ENCODE measurements at places on chromosomes 6 and 20.

DNA sequence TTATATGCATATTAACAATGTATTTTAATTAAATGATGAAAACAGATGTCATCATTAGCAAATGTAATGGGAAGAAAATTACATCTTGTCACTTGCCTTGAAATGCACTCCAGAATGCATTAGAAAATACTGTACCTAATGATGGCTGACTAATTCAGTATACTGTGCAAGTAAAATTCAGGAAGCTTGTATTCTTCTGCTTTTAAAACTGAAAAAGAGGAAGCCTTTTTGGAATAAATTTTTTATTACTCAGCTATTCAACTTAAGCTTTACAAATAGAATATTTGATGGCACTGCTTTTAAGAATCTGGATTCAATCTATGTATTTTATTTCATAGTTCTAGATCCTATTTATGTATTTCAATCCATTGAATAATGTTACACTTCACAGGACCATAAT lies 195.5 kb downstream of the RIMS1 start:
- DNase-seq = no peak

DNA sequence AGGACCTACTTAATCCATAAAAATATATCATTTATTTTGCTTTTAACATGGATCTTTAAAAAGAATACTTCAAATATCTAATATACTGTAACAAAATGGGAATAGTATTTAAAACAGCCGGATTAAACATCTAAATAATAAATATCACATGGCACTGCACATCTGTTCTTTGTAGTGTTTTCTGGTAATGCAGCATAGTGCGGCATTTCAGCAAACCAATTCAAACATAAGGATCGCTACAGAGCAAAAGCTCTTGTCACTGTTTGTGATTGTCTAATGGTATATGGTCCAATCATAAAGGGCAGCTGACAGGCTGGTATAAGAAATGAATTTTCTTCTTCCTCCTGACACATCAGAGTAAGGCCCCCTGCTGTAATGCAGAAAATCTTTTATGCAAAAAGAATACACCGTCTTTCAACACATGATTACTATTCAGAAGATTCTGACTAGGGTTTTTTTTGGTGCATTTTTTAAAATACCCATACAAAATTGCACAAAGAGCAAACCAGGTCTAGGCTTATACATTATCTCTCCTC lies 40.0 kb upstream of the POU3F2 start:
- no peak for DNase-seq

- no peak for DNase-seq
These were observed 1241.7 kb upstream of the ADGRB3 start for GRCh38 chr6:67393356-67393755.

DNA sequence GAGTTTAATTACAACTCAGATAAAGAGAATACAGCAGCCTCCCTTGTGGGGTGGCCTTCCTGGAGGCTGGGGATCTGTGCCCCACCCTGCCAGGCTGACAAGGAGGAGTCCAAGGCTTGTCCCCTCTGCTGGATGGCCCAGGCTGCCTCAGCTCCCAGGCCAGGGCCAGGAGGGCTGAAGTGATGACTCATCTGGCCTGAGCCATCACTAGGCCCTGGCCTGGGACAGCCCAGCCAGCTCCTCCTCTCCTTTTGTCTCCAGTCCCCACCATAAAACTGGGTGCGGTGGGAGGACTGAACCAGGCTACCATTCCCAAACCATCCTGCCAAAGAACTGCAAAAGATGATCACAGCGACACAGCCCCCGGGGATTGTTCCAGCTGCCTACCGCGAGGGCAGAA lies 15.0 kb downstream of the GRM4 start:
- no peak for DNase-seq

GRCh38 chr6:139757784-139758183 lies 383.3 kb upstream of the CITED2 start:
- no peak for DNase-seq

DNA sequence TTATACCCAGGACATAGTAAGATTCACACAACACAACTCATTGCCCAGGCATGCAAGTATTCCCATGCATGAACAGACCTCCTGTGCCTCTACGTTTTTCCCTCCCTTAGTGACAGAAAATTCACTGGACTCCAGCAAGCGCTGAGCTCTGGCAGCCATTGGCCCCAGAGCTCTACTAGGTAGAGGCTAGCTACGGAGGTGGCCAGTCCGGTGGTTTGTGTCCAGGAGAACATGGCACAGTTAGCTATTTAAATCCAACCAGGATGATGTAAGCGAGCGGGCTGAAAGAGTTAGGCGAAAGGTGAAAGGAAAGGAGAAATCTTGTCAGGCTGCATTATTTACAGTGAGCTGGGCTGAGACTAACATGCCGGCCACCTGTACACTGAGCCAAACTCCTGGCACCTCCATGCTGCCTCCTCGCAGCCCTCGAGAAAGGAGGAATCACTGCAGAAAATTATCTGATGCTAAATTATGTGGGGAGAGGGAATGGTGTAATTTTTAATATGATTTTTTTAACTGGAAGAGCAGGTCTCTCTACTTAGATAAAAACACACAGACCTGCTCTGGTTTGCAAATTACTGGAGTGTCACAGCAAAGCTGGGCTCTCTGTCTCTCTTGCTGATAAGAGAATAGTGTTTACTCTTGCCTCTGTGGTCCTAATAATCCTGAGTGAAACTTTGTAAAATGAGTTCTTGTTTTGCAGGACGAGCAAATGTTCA lies 50.1 kb upstream of the ARMC2 start:
- no peak for DNase-seq

DNA sequence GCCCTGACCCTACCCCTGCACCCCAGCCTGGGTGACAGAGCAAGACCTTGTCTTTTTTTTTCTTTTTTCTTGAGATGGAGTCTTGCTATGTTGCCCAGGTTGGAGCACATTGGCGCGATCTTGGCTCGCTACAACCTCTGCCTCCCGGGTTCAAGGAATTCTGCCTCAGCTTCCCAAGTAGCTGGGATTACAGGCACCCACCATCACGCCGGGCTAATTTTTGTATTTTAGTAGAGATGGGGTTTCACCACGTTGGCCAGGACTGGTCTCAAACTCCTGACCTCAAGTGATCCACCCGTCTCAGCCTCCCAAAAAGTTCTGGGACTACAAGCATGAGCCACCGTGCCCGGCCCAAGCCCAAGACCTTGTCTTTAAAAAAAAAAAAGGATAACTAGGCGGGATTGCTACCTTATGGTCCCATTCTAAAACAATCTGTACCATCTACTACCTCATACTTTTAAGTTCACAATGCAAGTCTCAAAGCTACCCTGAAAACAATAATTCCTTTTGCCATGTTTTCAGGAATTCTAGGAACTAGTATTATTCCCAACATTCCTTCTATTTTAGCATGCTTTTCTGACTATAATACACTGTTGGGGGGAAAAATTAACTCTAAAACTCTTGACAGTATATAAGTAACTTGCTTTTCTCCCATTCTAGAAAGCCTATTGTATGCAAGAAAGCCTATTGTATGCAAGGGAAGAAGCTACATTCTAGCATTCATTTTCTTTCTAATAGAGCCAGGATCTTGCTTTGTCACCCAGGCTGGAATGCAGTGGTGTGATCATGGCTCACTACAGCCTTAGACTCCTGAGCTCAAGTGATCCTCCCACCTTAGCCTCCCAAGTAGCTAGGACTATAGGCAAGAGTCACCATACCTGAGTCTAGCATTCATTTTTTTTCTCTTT lies 6.6 kb downstream of the TUBB start:
- DNase-seq = peak; percentile 7
